ENCODE measurements at places on chromosomes 3 and 15. TPM values are rescaled to one million over a fixed set of nuclear protein-coding genes. Genes with fewer than 3 reads are reported as not detected.

ZBTB11 gene
- total RNA-seq = 29.0 TPM

GOLGA8O gene
- total RNA-seq = 3.3 TPM

CCDC54 gene
- not detected for total RNA-seq

CCDC14 gene
- total RNA-seq = 37.3 TPM

SPESP1 gene
- total RNA-seq = 1.2 TPM

CIP2A gene
- 54.0 TPM for total RNA-seq

TTLL13 gene
- 0.29 TPM for total RNA-seq

ZPLD1 gene
- total RNA-seq = not detected

PCLAF gene
- total RNA-seq = 58.6 TPM

AHSG gene
- 0.16 TPM for total RNA-seq

ABI3BP gene
- not detected for total RNA-seq

SLC12A1 gene
- total RNA-seq = not detected

ISLR2 gene
- not detected for total RNA-seq

ITGB5 gene
- total RNA-seq = 2.2 TPM

TRH gene
- not detected for total RNA-seq

HESX1 gene
- total RNA-seq = 0.32 TPM

MYLK gene
- 0.27 TPM for total RNA-seq

ZNF620 gene
- total RNA-seq = 6.0 TPM

LTK gene
- total RNA-seq = 0.13 TPM

TEX55 gene
- not detected for total RNA-seq

CISH gene
- total RNA-seq = 341 TPM

WDR72 gene
- not detected for total RNA-seq

HIGD2B gene
- total RNA-seq = not detected

NBEAL2 gene
- total RNA-seq = 118 TPM

WDR93 gene
- total RNA-seq = not detected

SERPINI2 gene
- total RNA-seq = not detected

RBP2 gene
- total RNA-seq = not detected

RASGRP1 gene
- 110 TPM for total RNA-seq

GOLGA8G gene
- total RNA-seq = not detected

CD80 gene
- total RNA-seq = 18.1 TPM

C3orf85 gene
- total RNA-seq = not detected

TMEM207 gene
- not detected for total RNA-seq

TMC3 gene
- not detected for total RNA-seq

COL7A1 gene
- 0.83 TPM for total RNA-seq

ZNF774 gene
- total RNA-seq = 2.1 TPM

MINAR1 gene
- total RNA-seq = 0.93 TPM

SCAANT1 gene
- not detected for total RNA-seq

SUSD5 gene
- total RNA-seq = not detected

GPR149 gene
- not detected for total RNA-seq

Data from activated T-helper 1 cell treated with anti-CD3 and anti-CD28 coated beads, Interleukin-12 subunit alpha, Interleukin-12 subunit beta, Interleukin-2, Interleukin-4 antibody, amounts not matched to agents 30 ng/mL and 10 ng/mL and 1 ng/mL, durations not matched to agents 14 hours and 24 hours and 36 hours (primary cell).